ENCODE measurements at places on chromosomes 2 and 18.
A peak's percentile ranks its signal among the peaks of the same experiment; 100 is the strongest.

GRCh38 chr2:174858745-174859144 lies 94.5 kb upstream of the CHRNA1 start:
- DNase-seq: no peak

- peak; percentile 28 for DNase-seq
Measured at GRCh38 chr2:197075754-197076337, 149.3 kb upstream of the PGAP1 start.

DNA sequence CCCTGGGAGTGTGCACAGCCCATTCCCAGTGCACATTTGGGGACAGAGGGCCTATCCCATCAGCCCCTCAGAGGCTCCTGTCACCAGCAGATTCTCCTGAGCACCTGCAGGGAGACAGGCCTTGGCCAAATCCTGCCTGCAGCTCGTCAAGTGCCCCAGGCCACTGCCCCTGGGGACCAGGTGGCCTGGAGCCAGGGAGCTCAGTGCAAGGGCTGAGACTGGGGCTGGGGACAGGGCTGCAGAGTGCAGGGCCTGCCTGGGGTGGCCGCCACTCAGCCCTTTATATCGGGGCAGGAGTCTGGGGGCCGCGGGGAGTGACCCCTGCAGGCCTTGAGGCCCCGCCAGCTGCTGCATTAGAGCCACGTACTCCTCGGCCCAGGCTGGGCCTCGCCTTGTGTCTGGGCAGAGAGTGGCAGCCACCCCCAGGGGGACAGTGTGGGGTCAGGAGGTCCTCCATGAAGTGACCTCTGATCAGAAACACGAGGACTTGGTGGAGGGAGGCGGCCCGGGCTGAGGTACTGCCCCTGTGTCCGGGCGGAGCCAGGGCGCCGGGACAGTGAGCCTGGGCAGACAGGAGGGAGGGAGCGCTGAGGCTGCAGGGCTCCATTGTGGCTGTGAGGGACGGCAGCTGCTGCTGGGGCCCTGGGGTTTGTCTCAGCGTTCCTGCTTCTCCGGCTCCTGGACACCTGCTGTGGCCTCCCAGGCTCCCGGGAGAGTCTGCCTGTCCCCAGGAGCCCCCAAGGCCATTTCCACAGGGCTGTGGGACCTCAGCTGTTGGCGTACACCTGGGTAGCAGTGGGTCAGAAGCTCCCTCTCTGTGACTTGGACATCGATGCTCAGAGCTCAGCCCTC lies 24.2 kb downstream of the GPC1 start:
- no peak for DNase-seq

DNA sequence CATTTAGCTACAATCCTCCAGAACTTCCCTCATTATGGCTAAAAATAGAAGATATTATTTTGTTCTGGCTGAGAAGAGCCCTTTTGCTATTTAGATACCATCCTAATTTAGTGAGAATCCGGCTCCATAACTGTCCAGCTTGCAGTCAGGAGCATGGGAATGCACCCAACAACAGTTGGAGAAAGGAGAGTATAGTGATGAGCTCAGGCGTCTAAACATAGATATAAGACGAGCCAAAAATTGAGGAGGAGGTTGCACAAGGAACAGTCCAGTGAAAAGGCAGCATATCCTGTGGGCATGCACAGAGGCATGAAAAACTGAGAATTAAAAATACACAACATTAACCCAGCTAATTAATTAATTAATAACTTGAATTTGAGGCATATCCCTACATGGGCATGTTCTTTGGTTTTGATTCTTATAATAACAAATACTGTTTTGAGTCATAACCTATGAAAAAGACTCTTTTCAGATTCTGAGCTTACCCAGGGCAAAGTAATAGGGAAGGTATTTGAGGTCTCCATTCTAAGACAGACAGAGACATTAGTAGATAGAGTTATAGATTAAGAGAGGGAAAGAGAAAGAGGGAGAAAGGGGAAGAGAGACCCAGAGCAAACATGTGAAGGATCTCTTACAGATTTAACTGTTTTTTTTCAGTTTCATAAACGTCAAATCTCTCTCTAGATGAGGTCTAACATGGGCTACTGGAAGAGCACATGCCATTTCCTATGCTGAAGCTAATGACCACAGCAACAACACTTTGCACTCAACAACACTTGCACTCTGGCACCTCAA lies 311.2 kb downstream of the OSR1 start:
- DNase-seq: no peak

DNA sequence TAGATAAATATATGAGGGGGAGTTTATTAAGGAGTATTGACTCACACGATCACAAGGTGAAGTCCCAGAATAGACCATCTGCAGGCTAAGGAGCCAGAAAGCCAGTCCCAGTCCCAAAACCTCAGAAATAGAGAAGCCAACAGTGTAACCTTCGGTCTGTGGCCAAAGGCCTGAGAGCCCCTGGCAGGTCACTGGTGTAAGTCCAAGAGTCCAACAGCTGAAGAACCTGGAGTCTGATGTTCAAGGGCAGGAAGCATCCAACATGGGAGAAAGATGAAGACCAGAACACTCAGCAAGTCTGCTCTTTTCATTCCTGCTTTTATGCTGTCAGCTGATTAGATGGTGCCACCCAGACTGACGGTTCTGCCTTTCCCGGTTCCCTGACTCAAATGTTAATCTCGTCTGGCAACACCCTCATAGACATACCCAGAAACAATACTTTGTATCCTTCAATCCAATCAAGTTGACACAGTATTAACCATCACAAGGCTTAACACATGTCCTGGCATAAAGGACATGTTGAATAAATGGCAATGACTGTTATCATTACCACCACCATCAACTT lies 56.7 kb downstream of the MAPK4 start:
- no peak for DNase-seq

DNA sequence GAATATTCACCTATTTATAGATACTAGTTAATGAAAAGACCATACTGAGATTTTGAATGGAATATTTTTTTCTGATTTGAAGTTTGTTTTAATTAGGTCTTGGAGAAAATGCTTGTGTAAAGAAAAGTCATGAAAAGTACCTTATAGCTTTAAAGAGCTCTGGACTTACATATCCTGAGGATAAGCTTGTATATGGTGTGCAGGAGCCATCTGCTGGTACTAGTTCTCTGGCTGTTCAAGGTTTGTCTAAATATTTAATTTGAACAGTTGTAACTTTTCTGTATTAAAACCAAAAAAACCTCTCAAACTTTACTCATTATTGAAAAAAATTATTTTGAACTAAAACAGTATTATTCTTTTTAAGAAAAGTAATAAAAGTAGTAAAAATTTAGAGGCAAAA lies 50.1 kb downstream of the UBR3 start:
- DNase-seq: peak; percentile 2

DNA sequence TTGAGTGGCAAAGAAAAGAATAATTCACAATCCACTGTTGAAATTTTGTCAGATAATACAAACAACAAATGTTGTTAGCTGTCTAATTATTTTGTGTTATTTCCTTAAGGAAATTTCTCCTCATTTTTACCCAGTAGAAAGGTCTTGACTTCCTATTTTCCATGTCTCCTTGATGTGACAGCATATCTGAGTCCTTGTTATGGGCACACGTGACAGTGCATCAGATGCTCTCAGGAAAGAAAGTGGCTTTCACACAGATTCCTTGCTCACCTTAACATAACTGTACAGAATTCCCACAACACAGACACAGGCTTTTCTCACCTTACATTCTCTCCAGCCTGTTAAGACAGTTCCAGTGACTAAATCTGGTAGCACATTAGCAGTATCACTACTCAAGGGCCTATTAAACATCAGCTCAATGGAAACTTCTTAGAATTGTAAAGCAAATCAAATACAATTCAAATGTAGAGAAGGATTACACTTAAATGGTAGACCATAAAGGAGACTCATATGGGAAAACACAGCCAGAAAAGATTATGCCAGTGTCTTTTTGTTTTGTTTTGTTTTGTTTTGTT lies 30.2 kb upstream of the GPR55 start:
- no peak for DNase-seq

- no peak for DNase-seq
Measured at GRCh38 chr2:86272111-86272510, 65.3 kb downstream of the REEP1 start.

DNA sequence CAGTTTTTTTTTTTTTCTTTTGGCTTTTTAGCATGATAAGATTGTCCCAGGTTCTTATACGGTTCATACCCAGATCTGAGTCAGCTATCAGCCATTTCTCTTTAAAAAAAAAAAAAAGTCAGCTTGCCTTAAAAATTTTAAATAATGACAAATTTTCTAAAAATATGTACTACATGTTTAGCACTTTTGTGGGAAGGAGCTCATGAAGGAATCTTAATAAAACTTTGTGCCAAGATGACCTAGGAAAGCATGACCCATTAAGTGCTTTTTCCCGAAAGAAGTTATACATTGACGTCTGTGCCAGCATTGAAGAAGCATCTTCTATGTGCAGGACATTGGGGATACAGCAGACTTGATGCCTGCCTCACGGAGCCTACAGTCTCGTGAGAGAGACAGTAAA lies 4.5 kb upstream of the RBMS1 start:
- no peak for DNase-seq

DNA sequence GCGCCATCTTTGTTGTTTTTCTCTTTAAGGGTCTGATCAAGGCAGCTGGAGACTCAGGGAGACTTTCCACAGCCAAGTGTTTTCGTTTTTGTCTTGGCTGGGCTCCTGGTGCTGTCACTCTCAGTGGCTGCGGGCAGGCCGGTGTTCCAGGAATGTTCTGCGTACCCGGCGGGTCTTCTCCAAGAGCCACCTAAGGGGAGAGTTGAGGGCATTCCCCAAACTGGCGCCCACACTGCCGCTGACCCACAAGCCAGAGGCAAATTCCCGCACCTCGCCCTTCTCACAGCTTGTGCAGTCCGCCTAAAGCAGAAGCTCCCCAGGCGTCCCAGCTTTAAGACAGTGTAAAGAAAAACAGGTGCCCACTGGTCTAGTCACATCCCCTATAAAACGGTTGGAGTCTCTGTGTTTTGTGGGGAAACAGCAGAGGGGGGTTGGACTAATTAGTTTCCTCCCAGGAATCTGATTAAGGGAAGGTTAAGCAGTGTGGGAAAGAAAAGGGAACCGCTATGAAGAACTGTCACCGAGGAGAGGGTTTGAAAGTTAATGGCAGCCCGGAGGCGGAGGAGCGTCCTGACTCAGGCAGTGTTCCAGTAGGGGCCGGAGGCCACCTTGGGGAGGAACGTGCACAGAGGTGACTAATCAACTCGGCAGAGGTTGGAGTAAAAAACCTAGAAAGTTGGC lies 224.5 kb downstream of the SLC4A3 start:
- DNase-seq: no peak

DNA sequence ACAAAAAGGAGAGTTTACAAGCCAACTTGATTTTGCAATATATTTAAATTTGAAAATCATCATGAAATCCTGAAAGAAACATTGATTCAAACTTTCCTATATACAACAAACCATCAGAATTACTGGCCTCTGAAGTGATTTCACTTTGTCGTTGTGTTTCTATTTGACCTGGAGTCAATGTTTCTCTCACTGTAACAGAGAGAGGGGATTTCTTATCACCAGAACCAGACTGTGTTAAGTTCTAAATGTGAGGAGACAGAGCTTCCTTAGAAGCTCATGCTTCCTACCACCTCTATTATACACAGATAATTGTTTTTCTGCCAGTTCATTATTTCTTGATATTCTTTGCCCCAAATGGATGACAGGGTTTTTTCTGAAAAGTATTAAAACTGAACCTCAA lies 245.0 kb upstream of the RND3 start:
- DNase-seq: no peak

DNA sequence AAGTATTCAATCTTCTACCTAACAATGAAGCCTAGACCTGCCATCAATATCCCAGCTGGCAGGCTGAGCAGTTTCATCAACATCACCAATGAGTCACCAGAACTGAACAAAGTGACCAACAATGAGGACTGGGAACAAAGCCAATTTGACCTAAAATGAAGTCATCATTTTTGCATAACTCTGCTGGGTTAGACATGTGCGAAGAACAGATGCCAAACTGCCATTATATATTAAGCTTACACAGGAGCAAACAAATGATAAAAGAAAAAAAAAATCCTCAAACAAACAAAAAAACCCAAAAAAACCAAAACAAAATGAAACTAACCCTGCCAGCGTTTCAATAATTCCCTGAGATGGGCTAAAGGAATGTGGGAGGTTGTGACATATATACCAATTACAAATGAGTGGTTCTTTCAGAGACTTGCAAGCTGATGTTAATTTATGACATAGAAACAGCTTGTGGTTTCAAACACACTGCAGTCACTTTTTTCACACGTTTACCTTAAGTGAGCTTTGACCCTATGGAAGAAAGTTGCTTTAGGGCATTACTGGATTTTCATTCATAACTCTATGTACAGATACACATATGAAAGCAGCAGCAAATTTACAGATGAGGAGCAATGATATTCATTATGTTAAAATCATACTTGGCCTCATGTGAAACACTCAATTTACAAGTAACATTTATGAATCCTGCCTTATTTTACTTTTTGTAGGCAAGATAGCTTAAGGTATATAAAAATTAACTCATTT lies 56.9 kb upstream of the CCDC141 start:
- no peak for DNase-seq

- no peak for DNase-seq
Measured at GRCh38 chr2:203690441-203691047, 15.9 kb upstream of the CD28 start.

DNA sequence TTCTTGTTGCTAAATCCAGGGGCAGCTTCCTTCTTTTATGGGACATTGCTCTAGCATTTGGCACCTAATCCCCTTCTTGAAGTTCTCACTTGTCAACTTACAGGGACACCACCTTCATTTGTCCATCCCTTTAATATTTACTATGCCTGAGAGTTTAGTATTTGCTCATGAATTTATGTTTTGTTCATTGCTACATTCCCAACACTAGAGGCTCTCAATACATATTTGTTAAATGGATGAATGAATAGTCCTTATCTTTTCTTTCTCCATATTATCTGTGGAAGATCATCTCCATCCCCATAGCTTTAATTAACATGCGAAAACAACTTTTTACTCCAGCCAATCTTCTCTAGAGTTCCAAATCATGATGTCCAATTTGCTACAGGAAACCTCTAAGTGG lies 5.4 kb downstream of the CWC22 start:
- DNase-seq: no peak

All from CD4-positive, alpha-beta T cell treated with Interleukin-12 subunit alpha and Interleukin-12 subunit beta, for 1 hour (primary cell).